ENCODE measurements at places on chromosomes 7 and 10.

GRCh38 chr7:55573234-55573900 is 1.1 kb upstream of the VOPP1 start:
- no peak for DNase-seq

GRCh38 chr10:60532696-60533468 is 143.2 kb upstream of the ANK3 start:
- DNase-seq, result no peak

DNA sequence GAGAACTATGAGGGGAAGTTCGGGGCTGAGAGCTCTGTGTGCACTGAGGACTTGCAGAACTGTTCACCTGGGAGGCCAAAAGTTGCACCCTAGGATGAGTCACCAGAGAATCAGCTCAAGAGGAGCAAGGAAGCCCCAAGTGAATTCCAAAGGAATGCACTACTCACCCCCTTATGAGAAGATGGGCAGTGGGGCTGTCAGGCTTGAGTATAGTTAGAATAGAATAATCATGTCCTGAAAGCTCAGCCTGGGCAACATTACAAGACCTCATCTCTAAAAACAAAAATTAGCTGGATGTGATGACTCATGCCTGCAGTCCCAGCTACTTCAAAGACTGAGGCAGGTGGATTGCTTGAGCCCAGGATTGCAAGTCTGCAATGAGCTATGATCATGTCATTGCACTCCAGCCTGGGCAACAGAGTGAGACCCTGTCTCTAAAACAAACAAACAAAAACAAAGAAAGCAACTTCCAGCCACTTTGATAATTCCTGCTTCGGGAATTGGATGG is 30.0 kb downstream of the MAP3K8 start:
- no peak for DNase-seq

GRCh38 chr7:104657134-104657533 is 328.7 kb downstream of the LHFPL3 start:
- no peak for DNase-seq

GRCh38 chr7:80967071-80967916 is 48.4 kb upstream of the SEMA3C start:
- no peak for DNase-seq

GRCh38 chr7:10439027-10439426 is 534.6 kb upstream of the PHF14 start:
- no peak for DNase-seq

DNA sequence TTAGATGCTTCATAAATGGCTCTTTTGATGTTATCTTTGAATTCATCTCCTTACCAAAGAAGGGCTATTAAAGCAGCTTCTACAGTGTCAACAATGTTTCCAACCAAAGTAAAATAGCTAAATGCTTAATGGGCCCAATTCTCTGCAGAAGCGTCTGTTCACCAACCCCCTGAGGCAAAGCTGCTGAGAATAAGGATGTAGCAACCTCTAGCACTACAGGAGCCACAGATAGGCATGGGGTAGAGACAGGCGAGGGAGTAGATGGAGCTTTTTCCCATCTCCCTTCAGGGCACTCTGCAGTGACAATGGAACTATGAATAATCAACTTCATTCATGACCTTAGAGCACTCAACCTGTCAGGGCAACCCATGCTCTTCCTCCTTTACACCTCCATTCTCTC is 134.1 kb downstream of the FZD1 start:
- no peak for DNase-seq

DNA sequence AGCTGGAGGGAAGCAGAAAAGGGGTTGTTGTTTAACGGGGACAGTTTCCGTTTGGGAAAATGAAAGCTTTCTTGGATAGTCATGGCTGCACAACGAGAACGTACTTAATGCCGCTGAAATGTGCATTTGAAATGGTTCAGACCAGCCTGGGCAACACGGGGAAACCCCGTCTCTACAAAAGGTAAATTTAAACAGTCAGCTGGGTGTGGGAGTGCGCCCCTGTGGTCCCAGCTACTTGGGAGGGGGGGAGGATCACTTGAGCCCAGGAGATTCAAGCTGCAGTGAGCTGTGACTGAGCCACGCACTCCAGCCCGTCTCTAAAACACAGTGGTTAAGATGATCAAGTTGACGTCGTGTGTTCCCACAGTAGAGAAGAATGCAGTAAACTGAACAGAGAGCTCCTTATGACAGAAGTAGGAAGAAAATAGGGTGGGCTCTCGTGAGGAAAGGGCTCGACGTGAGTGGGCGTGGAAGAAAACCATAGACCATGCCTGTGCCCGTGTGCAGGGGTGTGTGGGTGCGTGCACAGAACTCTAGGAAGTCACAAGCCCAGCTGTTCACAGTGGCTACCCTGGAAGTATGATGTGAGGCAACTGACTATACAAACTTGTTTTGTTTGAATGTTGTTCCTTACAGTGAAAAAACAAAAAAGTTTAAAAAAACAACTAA is 4.1 kb upstream of the FUOM start:
- no peak for DNase-seq

All from stimulated activated CD4-positive, alpha-beta T cell treated with anti-CD3 and anti-CD28 coated beads, TNF-alpha, amount 100 ng/mL, for 1 hour (primary cell).